ENCODE measurements at places on chromosomes 4 and X. TPM values are rescaled to one million over a fixed set of nuclear protein-coding genes. Genes with fewer than 3 reads are reported as not detected.

Gene SMIM20
- 39.0 TPM for total RNA-seq

Gene PCDH19
- total RNA-seq, result 0.12 TPM

Gene SERPINA7
- not detected for total RNA-seq

Gene STPG2
- not detected for total RNA-seq

Gene DGAT2L6
- not detected for total RNA-seq

Gene ZCCHC18
- 2.0 TPM for total RNA-seq

Gene ELF4
- total RNA-seq, result 10.4 TPM

Gene UCP1
- not detected for total RNA-seq

Gene TMPRSS11D
- total RNA-seq, result under 0.01 TPM

Gene GPR50
- not detected for total RNA-seq

Gene SMIM31
- total RNA-seq, result not detected

Gene PCSK1N
- total RNA-seq, result 2.9 TPM

Gene IQCM
- not detected for total RNA-seq

Gene FGD1
- total RNA-seq, result 7.0 TPM

Gene FHDC1
- total RNA-seq, result 0.25 TPM

Gene MAGEE2
- total RNA-seq, result not detected

Gene CORIN
- 1.00 TPM for total RNA-seq

Gene GSTCD
- 31.0 TPM for total RNA-seq

Gene MTMR1
- 24.4 TPM for total RNA-seq

Gene MCF2
- not detected for total RNA-seq

Gene ZAR1
- under 0.01 TPM for total RNA-seq

Gene ADGRL3
- total RNA-seq, result 0.11 TPM

Gene TCEAL7
- total RNA-seq, result 44.3 TPM

Gene HEPH
- 19.0 TPM for total RNA-seq

Gene GC
- not detected for total RNA-seq

Gene REPS2
- total RNA-seq, result 0.75 TPM

Gene SLC49A3
- 1.00 TPM for total RNA-seq

Gene CXCL11
- not detected for total RNA-seq
